ENCODE measurements at places on chromosomes 13 and 19. TPM values are rescaled to one million over a fixed set of nuclear protein-coding genes. Genes with fewer than 3 reads are reported as not detected.

The ZNF285 gene
- total RNA-seq: 2.8 TPM

The ZNF132 gene
- total RNA-seq: 6.2 TPM

The CCNA1 gene
- 75.7 TPM for total RNA-seq

The CNN2 gene
- total RNA-seq: 190 TPM

The TMPRSS9 gene
- total RNA-seq: not detected
